AG08395 (cell line): ENCODE measurements at places on chromosomes 11 and 22.

DNA sequence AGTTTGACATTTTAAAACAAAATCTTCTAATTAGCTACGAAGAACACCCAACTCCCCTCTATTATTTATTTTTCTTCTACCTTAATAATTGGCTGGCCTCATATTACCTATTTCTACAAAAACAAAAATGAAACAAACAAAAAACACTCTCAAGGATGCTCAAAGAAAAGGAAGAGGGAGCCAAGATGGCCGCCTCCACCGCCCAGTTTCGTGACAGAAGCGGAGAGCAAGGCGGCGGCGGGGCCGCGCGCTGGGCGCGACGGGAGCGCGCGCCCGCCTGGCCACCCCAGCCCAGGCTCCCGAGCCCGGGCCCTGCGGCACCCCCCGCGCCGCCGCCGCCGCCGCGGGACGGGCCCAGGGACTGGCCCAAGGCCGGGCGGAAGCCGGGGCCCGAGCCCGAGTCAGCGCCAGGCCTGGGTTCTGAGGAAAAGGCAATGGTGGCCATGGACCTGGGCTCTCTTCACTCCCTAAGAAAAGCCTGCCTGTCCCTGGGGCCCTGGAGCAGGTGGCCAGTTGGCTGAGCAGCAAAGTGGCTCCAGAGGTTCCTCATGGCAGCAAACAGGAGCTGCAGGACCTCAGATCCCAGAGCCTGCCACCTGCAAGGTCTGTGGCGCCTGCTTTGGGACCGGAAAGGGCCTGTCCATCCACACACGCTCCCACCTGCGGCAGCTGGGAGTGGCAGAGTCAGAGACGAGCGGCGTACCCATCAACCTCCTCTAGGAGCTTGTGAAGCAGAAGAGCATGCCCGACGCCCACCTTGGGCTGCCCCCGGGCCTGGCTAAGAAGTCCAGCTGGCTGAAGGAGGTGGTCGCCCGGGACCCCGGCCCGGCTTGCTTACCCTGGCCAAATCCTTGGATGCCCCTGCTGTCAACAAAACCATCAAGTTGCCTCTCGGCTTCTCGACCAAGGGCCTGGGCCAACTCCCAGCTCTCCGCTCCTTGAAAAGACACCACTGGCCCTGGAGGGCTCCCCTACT is 543.2 kb upstream of the CCDC179 start:
- no peak for DNase-seq

GRCh38 chr11:44572884-44573283 is 7.4 kb downstream of the CD82 start:
- DNase-seq, result no peak

DNA sequence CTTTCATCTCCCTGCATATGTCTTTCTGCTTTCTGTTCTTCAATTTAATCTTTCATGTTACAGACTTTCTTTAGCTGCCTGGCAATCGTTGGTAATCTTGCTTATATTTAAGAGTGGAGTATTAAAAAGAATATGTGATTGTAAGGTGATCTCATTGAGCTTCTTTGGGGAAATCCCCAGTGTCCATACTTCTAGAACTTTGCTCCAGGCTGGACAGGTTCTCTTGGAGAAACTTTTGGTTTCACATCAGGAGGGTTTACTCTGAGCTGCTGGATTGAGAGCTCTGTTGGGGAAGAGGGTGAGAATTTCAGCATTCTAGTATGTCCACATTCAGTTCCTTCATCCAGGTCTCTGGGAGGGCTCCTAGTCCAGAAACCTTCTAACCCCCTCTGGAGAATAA is 16.1 kb downstream of the LRRC75B start:
- DNase-seq, result no peak

DNA sequence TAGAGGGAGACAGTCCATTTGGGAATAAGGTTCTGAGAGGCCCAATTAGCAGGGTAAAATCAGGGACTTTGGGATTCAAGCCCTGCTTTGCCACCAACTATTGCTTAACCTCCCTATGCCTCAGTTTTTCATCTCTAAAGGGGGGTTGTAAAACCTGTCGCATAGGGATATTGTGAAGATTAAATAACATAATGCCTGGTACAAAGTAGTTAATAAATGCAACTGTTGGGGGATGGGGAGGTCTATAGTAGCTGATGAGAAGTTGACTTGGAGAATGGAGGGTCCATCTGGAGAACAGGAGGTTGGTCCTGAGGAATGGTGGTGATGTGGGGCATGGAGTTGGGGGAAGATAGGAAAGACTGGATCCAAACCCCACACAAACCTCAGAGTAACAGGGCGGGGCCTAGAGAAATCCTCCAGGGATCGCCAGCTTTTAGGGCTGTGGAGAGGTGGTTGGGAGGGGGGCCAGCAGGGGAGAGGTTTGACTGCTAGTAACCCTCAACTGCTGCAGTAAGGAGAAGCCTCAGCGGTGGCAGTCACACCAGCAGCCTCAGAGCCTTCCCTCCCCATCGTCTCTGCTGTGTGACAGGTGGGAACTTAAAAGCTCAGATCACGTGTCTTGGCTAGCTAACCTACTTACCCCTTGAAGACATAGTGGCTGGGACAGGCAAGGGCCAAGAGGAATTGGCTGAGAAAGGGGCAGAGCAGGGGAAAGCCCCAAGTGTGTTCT is 1.1 kb upstream of the ABCG4 start:
- no peak for DNase-seq

- DNase-seq, result no peak
Measured at GRCh38 chr11:128318856-128319474, 268.4 kb downstream of the ETS1 start.
